ENCODE measurements at places on chromosomes 2 and 18.
A peak's percentile ranks its signal among the peaks of the same experiment; 100 is the strongest.

- peak; percentile 70 for DNase-seq
Measured at GRCh38 chr2:17851731-17852585, 26.5 kb upstream of the KCNS3 start.

- no peak for DNase-seq
Measured at GRCh38 chr2:122003196-122003940, 247.9 kb downstream of the TSN start.

- DNase-seq = no peak
Measured at GRCh38 chr2:205612636-205613035, 69.7 kb upstream of the NRP2 start.

GRCh38 chr2:211416373-211416772, 860.0 kb downstream of the CPS1 start:
- no peak for DNase-seq

DNA sequence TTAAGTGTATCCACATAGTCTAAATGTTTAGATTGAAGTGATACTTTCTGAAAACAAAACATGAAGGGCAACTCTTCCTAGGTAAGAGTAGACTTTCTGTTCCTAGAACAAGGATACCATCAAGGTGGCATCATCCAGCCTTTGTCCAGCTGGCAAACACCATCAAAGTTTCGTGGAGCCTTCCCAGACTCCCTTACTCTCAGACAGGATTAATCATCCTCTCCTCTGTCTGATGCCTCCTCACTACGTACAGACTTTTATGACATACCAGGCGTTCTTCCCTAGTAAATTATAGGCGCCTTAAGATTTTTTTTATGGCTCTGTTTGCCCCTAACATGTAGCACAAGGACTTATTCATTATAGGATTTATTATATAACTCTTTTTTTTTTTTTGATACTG, 29.4 kb upstream of the ASNSD1 start:
- DNase-seq = no peak

DNA sequence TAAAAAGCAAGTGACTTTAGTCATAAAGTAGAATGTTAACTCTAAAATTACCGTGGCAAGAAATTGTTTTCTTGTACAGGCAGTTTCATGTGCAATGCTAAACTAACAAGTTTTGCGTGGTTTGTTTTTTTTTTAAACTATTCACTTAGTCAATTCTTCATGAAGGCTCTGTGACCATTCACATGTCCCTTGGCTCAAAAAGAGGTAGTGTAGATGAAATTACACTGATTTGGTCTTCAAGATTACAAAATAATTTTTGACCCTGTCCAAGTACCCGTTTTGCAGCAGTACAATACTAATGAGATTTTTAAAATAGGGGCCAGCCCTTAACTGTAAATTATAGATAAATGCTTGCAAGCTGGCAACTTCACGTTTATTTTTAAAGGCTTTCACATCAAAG, 1.3 kb downstream of the TMEM131 start:
- DNase-seq = no peak

- DNase-seq = no peak
Measured at GRCh38 chr18:48326901-48327675, 82.1 kb downstream of the ZBTB7C start.

GRCh38 chr2:230636684-230637271, 75.9 kb upstream of the CAB39 start:
- no peak for DNase-seq

- no peak for DNase-seq
Measured at GRCh38 chr2:206836722-206837121, 71.3 kb downstream of the FASTKD2 start.

DNA sequence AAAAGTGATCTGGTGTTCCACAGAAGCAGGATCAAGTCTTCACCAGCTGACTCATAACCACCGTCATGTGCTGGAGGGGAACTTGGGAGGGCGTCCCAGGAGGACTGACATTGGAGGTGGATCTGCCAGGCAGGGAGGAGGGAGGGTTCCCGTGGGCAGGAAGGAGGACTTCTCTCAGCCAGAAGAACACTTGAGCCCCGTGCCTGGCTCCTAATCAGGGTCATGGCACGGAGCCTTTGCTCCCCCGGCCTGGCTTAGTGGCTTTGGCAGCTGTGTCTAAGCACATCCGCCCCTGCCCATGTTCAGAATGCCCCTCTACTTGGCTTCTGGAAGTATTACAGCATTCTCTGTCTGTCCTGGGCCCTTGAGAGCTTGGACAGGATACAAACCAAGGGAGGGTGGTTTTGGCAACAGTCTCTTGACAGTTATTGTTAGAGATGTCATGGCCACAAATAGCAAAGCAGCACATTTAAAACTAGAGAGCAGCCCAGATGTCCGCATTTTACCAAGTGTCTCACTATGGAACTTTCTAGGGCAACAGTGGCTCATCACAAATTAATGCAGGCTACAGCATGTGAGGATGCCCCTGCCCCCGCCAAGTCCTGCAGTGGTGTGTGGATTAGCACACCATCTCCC, 11.5 kb downstream of the PPP1R7 start:
- peak; percentile 46 for DNase-seq

DNA sequence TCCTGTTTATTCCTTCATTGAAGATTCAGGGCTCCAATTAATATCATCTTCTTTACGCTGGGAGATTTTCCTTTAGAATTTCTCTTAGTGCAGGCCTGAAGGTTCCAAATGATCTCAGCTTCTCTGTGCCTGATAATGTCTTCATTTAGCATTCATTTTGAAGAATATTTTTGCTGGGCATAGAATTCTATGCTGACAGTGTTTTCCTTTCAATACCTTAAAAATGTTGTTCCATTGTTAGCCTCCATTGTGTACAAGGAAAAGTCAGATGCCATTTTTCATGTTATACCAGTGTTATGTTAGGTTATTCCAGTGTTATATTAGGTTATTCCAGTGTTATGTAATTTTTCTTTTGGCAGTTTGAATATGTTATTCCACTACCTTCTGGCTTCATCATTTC, 14.9 kb upstream of the OR6B3 start:
- no peak for DNase-seq

DNA sequence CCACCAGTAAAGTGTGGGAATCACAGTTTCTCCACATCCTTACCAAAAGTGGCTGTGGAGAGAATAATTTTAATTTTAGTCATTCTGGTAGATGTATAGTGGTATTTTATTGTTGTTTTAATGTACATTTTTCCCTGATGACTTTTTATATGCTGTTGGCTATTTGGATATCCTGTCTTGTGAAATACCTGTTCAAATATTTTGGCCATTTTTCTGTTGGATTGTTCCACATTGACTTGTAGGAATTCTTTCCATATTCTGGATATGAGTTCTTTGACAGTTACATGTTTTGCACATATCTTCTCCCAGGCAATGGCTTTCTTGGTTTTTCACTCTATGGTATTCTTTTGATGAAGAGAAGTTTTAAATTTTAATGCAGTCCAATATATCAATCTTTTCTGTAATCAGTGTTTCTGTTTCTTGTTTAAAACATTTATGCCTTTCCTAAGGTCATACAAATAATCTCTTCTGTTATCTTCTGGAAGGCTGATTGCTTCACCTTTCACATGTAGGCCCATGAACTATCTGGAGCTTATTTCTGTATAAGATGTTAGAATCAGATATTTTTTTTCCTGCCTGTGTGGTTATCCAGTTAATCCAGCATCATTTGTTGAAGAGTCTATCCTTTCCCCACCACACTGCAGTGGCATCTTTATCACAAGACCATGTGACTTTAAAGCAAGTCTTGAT, 19.0 kb downstream of the AFTPH start:
- DNase-seq = no peak

- DNase-seq = no peak
Measured at GRCh38 chr2:236702657-236703372, 133.2 kb downstream of the ACKR3 start.

GRCh38 chr2:226552571-226553285, 246.9 kb downstream of the IRS1 start:
- DNase-seq = no peak

GRCh38 chr18:62539284-62540165, 16.7 kb downstream of the ZCCHC2 start:
- no peak for DNase-seq

DNA sequence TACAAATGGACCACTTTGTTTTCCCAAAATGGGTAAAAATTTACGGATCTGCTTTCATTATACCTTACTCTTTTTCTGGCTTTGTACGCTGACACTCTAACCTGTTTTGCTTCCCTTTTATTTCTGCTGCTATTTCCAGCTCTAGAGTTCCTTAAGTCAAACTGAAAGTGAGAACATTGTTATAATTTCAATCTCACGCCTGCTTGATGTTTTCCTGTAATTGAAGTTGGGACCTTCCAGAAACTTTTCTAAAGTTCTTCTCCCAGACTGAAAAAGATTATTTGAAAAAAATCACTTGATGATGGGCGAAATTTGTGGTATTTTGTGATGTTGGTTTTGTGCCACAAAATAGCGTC, 1.8 kb downstream of the GLS start:
- no peak for DNase-seq

- DNase-seq = no peak
Measured at GRCh38 chr2:201952187-201952586, 81.5 kb upstream of the FZD7 start.

DNA sequence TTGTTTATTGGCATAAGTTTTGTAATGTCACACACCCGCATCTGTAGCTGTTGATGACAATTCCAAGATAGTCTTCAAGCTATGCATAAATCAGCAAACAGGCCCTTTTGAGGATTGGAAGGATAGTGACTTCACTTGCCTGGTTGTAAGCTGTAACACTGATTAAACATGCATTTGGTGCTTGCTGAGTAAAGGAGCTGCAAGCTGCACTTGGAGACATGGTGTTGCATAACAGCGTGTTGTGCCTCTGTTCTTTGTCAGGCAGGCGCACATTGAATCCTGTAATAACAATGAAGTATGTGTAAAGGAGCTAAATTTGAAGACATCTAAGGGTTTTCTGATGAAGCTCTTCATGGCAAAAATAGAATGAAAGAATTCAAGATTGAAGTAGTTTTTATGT, 68.7 kb upstream of the TTC27 start:
- DNase-seq = peak; percentile 9

GRCh38 chr2:83168377-83168776, 1290.7 kb downstream of the SUCLG1 start:
- no peak for DNase-seq

DNA sequence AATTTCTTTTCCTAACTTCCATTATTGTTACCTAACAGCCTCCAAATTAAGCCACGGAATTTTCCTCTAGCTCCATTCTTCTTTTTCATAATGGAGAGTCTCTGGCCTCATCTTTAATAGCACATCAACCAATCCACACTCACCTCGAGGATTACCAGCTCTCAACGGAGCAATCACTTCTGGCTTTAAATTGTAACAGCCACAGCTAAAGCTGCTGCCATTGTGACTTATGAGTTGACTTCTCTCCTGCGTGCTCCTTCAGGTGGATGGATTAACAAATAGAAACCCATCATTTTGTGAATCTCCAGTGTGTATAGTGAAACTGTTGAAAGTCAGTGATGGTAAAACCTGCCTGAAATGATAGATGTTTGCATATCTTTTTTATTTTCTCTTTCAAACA, 24.9 kb upstream of the SLC5A7 start:
- no peak for DNase-seq
